ENCODE measurements at places on chromosomes 7 and 10.

DNA sequence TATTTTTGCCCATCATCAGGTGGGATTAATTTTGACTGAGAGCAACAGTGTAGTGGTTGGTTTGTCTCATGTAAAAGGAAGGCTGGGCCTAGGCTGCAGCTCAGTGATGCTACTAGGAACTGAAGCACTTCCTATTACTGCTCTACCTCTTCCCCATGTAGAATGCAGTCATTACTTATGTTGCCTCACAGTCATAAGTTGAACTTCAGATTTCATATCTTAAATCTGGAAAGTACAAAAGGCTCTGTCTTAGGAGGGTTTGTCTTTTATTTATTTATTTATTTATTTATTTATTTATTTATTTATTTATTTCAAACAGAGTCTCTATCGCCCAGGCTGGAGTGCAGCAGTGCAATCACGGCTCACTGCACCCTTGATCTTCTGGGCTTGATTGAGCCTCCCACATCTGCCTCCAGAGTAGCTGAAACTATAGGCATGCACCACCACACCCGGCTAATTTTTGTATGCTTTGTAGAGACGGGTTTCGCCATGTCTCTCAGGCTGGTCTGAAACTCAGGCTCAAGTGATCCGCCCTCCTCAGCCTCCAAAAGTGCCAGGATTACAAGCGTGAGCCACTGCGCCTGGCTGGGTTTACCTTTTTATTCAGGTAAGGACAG, 721.7 kb upstream of the GALNT17 start:
- no peak for DNase-seq

- DNase-seq, result no peak
Measured at GRCh38 chr10:70272925-70273316, 10.9 kb downstream of the NPFFR1 start.

DNA sequence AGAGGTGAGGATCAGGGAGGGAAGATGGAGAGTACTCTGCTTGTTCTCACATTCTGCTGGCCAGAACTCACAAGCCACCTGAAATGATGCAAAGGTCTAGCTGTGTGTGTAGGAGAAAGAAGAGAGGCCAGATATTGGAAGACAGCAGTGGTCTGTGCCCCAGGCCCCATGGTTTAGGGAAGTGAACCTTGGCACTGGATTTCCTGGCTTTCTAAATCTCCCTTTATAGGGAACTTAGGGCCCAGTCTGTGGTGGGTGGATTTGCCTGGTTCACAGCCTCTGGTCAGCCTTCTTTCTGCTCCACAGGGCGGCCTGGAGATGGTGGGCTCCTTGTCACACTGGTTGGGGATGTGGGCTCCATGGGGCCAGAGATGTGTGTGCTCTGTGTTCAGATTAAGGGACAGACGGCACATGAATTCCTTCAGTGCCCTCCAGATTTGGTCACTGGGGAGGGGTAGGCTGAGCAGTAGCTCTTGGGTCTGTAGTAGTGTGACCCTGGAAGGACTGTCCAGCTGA, 9.5 kb upstream of the SH2D4B start:
- no peak for DNase-seq

GRCh38 chr7:55087521-55087961, 68.7 kb downstream of the EGFR start:
- DNase-seq, result no peak

- DNase-seq, result no peak
Measured at GRCh38 chr7:142899661-142900060, 14.1 kb upstream of the TRPV6 start.

DNA sequence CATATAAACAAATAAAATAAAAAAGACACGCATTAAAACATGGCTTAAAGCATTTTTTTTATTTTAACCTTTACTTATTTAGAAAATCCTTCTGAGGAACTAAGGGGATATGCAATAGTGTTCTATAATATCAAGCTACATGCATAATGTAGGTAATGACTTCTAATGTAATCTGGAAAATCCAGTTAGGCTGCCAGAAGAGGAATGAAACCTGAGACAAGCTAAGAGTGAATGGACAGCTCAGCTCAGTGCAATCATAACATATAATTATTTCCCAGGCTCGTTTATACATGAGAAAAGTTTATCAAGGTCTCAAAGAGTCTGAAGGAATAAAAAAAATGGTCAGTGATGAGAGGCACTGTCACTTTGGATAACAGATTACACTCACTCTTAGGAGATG, 649.0 kb upstream of the PCDH15 start:
- no peak for DNase-seq

GRCh38 chr7:68846811-68847325, 751.4 kb upstream of the AUTS2 start:
- no peak for DNase-seq

DNA sequence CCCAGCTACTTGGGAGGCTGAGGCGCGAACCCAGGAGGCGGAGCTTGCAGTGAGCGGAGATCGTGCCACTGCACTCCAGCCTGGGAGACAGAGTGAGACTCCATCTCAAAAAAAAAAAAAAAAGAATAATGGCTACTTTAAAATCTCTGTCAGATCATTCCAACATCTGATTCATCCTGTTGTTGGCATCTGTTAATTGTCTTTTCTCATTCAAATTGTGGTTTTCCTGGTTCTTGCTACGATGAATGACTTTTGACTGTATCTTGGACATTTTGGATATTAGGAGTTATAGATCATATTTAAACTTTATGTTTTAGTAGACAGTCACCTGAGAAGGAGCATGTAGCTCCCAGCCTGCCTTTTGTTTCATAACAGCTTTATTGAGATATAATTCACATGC, 8.5 kb downstream of the TPST1 start:
- DNase-seq, result no peak

DNA sequence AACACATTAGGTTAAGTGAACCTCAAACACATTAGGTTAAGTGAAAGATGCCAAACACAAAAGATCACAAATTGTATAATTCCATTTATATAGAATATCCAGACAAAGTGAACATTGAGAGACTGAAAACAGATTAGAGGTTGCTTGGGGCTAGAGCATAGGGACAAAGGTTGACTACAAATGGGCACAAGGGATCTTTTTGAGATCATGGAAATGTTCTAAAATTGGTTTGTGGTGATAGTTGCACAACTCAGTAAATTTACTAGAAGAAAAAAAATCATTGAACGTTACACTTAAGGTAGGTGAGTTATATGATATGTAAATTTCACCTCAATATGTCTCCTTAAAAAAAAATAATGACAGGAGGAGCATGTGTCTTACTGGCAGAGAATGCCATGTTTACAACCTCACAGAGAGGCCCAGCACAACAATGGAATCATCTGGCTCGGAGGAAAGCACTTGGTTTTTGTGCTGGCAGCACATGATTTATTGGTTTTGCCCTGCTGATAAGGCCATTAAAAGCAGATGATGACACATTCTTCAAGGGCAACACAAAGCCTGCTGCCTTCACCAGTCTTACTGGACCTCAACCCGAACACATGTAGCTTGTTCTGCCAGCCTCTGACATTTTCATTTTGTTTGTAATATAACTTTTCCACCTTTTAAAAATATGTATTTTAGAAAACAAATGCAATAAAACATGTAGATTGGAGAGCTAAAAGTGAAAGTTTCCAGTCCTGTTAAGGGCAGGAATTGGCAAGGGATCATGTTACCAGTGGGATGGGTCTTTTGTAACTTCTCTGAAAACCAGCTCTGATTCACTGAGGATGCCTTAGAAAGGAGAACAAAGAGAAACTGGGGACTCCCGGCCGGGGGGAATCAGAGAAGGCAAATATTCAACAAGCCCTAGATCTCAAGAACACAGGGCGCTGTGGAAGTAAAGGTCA, 11.9 kb upstream of the LMOD2 start:
- no peak for DNase-seq

GRCh38 chr7:157497744-157498651, 161.2 kb downstream of the DNAJB6 start:
- no peak for DNase-seq

- no peak for DNase-seq
Measured at GRCh38 chr10:93501650-93502049, 5.2 kb downstream of the CEP55 start.

- no peak for DNase-seq
Measured at GRCh38 chr7:151686826-151687225, 167.1 kb upstream of the RHEB start.
